Stimulated activated CD8-positive, alpha-beta memory T cell treated with anti-CD3 and anti-CD28 coated beads, Interleukin-4, amount 100 ng/mL, for 1 hour (primary cell): ENCODE measurements at places on chromosomes 12 and 14.

- DNase-seq = no peak
Measured at GRCh38 chr14:87615822-87616679, 376.9 kb downstream of the GALC start.

DNA sequence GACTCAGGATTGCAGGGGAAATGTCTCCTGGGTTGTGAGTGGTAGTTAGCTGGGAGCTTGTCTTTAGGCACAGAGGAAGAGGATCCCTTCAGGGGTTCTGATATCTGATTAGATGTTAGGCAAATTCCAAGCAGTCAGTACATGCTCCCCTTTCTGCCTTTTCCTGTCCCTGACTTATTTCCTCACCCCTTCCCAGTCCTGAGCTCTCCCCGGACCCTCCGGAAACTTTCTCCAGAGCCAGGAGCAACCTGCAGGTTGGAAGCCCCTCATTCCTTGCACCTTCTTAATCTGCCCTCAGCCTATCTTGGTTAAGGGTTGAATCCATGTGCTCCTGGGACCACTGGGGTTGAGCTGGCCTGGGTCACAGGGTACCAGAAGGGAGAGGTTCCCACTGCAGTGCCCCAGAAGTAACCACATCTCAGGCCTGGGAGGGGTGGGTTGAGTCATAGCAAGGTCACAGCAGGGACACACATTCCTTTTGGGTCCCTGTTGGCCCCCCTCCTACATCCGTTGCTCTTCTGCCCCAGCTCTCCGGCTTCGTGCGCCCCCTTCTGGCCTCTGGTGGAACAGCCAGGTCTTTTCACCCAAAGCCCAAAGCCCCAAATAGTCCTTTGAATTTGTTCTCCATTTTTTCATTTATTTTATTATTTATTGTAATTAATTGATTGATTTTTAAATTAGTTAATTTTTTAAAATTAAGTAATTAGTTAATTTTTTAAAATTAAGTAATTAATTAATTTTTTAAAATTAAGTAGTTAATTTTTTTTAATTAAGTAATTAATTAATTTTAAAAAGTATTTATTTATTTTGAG is 1.8 kb downstream of the IGFBP6 start:
- peak; percentile 83 for DNase-seq

DNA sequence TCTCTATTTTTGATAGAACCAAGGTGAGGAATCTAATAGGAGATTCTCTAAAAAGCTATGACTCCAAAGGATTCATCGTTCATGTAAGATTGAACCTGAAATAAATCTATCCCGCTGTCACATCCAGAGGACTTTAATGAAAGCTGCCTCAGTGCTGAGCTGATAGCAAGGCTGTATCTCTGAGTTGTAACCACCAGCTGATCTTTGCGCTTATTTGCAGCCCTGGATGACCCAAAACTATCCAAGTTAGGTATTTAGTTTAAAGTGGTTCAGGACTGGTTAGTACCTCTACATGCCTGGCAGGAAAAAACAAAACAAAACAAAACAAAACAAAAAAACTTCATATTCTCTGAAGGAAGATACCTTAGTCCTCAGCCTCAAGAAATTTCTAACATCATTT is 8.8 kb upstream of the ANKRD33 start:
- DNase-seq = no peak

DNA sequence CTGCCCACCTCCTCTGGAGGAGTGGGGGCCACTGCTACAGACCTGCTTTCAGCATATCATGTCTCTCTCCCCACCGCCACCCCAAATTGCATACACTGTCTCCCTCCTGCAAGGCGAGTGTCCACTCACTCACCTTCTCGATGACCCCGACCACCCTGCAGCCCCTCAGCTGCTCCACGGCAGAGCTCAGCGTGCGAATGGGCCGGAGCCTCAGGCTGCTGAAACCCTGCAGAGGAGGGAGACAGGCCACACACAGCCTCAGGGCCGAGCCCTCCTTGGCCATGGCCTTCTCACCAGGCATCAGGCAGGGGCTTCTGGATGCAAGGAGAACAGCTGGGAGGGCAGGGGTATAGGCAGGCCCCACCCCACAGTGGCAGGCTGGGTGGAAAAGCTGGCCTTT is 4.7 kb downstream of the RPS6KL1 start:
- no peak for DNase-seq

DNA sequence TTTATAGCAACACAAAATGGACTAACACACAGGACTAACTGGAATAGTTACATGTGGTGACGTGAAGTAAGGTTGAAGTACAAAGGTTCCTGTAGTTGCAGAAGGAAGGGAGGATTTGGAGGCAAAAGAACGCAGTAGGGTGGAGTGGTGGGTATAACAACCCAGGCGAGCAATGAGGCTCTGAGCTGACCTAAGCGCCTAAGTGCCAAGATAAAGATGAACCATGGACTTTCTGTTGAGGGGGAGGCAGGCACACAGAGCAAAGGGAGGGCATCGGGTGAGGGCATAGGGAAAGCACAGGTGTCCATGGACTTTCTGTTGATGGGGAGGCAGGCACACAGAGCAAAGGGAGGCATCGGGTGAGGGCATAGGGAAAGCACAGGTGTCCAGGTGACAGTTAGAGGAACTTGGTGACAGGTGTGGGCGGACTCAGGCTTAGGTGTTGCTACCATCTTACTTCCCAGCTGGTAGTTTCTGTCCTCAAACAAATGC is 15.2 kb downstream of the SCNN1A start:
- DNase-seq = no peak

DNA sequence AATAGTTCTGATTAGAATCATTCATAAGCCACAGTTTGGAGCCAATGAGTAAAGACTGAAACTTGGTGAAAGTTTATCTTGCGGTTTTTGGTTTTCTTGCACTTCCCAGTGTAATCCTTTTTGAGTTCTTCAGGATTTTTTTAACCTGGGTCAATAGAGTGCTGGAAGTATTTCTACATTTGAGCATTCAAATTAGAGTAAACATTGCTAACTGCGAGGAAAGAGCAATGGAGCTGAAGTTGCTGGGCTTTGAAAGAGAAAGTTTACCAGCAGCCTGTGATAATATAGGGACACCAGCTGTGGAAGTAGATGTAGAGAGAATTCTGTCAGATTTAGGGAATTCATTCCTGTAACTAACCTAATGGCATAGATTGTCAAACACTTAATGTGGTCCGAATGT is 30.3 kb downstream of the ANO6 start:
- no peak for DNase-seq

GRCh38 chr12:5403411-5403810 is 28.5 kb upstream of the NTF3 start:
- no peak for DNase-seq

GRCh38 chr14:101115652-101116051 is 212.1 kb upstream of the RTL1 start:
- no peak for DNase-seq

- no peak for DNase-seq
Measured at GRCh38 chr14:78292003-78292402, 121.8 kb downstream of the NRXN3 start.

- DNase-seq = no peak
Measured at GRCh38 chr14:22500954-22501726, 87.9 kb downstream of the DAD1 start.

DNA sequence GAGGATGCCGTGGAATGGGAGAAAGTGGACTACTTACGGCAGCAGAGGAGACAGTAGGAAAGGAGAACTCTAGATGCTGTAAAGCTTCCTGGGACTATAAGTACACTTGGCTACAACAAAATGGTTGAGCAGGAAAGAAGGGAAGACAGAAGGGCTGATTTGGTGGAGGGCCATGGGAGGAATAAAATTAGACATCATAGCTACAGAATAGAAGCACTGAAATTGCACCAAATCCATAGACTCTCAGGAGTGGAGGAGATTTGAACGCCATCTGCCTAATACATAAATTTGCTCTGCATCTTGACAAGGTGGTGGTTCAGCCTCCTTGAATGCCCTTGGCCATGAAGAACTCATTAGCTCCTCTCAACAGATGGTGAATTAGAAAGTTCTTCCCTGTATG is 16.3 kb upstream of the DCP1B start:
- no peak for DNase-seq

DNA sequence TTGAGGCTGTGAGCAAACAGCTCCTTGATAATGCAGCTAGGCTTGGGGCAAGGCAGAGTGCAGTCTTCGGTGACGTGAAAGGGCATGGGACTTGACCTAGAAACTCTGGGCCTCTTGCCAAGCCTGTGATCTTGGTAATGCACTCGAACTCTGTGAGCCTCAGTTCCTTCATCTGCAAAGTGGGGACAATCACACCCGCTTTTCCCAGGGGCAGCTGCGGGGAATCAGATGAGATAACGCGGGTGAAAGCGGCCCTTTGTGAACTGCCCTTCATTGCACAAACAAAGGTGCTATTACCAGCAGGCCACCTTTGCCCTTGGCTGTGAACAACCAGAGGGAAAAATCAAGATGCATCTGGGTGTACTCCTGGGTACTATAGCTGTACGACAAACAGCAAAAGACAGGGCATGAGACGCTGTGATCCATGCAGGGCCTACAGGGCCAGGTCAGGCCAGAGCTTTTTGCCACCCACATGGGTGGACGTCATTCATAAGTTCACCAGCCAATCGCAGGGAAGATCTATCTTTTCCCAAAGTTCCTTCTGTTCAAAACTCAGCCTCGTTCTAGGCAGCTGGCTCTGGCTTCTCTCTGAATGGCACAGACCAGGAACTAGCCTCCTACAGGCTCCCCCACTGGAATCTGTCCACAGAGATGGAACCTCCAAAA is 3.2 kb downstream of the MSI1 start:
- DNase-seq = no peak

- no peak for DNase-seq
Measured at GRCh38 chr14:23153851-23154796, 29.3 kb downstream of the SLC7A8 start.

GRCh38 chr12:65596514-65597091 is 227.7 kb upstream of the HMGA2 start:
- no peak for DNase-seq

DNA sequence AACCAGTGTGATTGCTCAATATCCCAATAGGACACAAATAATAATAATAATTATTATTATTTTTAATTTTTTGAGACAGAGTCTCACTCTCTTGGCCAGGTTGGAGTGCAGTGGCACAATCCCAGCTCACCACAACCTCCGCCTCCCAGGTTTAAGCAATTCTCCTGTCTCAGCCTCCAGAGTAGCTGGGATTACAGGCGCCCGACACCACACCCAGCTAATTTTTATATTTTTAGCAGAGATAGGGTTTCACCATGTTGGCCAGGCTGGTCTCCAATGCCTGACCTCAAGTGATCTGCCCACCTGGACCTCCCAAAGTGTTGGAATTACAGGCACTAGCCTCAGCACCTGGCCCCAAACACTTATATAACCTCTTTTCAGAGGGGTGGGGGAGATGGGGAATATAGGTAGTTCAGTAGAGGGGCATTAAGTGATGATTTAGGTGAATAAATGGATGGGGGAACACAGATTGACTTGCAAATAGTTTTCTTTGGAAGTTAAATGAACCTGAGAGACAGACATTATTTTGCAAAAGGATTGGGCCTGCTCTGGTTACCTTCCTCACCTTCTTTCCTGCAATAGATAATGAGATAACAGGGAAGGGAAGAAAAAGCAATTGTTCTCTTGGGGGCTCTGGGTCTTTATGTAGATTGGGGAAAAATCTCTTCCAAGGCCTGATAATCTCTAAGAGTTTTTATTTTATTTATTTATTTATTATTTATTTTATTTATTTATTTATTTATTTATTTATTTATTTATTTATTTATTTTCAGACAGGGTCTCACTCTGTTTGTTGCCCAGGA is 57.7 kb downstream of the RESF1 start:
- DNase-seq = no peak

DNA sequence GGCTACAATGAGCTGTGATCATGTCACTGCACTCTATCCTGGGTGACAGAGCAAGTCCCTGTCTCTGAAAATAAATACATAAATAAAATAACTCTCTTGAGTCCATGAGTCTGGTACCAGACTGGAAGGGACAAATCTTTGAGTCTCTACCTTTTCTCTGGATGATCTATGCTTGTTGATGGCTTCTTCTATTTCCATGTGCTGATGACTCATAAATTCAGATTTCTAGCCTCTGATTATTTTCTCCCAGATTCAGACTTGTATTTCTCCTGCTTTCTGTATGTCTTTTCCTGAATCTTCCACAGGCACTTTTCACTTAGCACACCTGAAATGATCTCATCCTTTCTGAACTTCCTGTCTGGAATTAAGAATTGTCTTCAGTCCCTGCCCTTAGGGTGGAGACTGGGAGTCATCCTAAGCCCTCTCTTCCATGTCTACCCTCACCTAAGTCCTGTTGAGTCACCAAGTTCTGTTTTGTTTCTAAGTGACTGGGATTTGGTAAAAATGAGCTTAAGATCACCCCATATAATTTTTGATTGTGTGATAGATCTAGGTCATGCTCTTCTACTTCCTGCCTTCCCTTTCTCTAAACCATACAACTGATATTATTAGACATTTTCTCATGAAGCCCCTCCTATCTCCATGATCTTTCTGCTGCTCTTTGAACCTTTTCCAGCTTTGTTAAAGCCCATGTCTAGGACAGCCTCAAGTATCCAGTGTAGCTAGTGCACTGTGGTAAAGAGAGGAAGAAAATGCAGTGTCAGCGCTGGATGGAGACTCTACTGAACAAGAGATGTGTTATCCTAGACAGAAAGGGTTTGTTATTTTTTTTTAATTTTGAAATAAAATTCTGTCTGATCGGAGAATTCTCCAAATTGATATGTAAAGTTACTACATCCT is 13.1 kb downstream of the AKAP6 start:
- no peak for DNase-seq

DNA sequence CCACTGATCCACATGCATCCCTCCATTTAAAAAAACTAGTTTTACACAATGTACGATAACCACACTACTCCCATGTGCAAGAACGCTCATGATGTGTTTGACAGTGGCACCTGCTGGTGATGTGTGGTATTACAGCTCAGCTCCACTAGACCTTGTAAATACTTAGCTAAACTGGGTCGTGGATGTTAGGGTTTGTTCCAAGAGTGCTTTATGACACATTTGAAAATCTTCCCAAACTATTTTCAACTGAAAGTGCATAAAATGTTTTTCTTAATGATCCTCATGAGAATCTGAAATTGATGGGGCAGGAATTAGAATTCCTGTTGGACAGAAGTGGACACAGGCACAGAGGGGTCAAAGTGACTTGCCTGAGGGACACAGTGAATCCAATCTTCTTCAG is 99.2 kb downstream of the SCARB1 start:
- DNase-seq = no peak

DNA sequence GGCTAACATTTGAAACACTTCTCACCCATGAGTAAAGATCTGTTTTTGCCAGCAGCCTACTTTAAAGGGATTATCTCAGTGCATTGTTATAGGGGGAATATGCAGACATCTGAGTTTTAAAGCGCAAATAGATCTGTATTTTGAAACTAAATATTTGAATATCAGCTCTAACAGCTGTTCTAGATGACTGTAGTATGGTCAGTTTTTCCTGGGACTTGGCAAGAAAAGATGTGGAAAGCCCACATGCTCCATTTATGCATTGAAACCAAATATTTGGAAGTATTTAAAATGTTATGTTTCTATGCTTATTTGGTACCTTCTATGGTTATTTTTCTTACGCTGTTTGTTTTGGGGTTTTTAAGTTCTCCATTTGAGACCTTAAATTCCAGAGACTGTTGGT is 41.7 kb downstream of the RIC8B start:
- no peak for DNase-seq

- DNase-seq = no peak
Measured at GRCh38 chr12:98123021-98123461, 392.3 kb upstream of the TMPO start.
